Activated CD4-positive, alpha-beta T cell treated with anti-CD3 and anti-CD28 coated beads, Interleukin-2, amount 10 ng/mL, durations not matched to agents 24 days and 14 days (primary cell): ENCODE measurements at places on chromosomes 3 and 15. TPM values are rescaled to one million over a fixed set of nuclear protein-coding genes. Genes with fewer than 3 reads are reported as not detected.

Gene MKRN3
- 1.5 and 2.1 TPM in 2 replicates for total RNA-seq

Gene TM4SF18
- not detected in 2 replicates for total RNA-seq

DNA sequence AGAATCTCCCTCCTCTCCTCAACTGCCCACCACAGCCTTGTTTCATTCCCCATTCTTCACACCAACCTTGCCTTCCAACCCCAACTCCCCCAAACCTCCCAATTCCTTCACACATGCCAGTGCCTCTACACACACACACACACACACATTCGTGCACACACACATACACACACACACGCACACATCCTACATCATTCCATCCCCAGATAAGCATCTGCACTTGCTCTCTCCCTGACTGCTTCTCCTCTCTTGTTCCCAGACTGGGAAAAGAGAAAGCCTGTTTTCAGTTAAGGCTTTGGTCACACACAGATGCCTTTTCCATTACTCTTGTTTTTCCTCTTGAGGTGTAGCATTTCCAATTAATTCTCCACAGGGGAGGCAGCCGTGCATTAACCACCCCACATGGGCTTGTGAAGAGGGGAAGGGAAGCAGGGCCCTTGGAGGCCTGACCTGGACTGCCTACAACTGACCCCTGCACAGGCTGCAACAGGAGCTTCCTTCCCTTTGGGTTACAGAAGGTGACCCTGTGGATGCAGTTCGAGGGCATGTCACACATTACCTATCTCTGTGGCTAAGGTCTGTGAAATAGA lies 32.0 kb upstream of the BOC start:
- no peak for DNase-seq

DNA sequence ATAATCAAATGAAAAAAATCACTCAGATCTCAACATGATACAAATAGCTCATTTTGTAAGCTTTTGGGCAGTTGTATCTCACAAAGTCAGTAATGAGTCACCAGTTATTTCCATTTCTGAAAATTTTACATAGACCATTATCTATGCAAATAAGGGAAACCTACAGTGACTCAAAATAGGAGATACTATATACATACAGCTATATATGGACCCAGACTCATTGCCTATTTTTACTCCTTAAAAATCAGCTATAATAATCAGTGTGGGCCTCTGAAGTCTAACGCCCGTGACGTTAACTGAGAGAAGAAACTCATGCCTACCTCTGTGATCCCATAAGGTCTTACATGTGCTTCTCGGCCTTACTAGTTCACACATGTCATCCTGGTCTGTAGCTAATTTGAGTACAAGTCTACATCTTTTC lies 31.6 kb downstream of the LRIG1 start:
- peak; percentile 61 for DNase-seq

GRCh38 chr3:47266709-47267489 lies 15.7 kb downstream of the KIF9 start:
- no peak for DNase-seq

Gene KCNAB1
- total RNA-seq, result not detected in 2 replicates

GRCh38 chr3:178385280-178385952 lies 150.8 kb upstream of the KCNMB2 start:
- DNase-seq, result peak; percentile 65

DNA sequence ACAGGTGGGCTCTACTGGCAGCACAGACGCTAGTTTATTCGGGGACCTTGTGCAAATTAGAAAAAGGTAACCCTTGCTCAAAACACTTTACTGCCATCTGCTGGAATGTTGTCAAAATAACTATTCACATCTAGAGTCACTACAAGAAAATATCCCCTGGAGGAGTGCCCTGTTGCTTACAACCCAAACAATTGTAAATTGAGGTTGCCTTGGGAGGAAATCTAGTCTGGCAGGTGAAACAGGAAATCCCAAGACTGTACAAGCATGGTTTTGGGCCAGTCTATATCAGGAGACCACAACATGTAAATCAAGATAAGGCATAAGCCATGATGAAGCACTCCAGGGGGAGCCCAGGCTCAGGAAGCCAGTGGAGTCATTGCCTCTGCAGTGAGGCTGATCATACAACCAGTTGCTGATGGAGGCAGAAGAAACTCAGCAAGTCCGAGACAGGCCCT lies 136.8 kb upstream of the ACP3 start:
- peak; percentile 62 for DNase-seq

GRCh38 chr3:8768364-8769087 lies 887 bp downstream of the OXTR start:
- DNase-seq, result no peak

Gene EOMES
- 7.4 and 7.8 TPM in 2 replicates for total RNA-seq

- no peak for DNase-seq
Measured at GRCh38 chr3:58261954-58262666, 24.5 kb downstream of the ABHD6 start.

GRCh38 chr3:134017490-134017889 lies 12.2 kb downstream of the SLCO2A1 start:
- DNase-seq, result no peak

DNA sequence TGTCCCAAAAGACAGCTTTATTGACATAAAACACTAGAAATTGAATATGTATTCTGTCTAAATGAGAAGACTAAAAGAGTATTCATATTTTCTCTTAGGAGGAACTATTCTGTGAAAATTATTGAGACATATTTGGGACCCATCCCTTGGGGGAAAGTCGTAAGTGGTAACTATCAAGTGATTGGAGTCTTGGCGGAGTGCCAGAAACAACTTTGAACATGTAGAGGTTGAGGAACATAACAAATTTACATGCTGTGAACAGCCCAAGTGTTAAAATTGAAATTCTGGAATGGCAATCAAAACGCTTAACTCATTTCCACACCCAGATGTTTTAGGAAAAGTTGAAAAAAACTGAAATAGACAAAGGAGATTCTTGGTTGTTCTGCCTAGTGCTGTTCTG lies 1034.6 kb downstream of the NSUN3 start:
- DNase-seq, result no peak

- DNase-seq, result no peak
Measured at GRCh38 chr3:43852066-43852465, 161.3 kb downstream of the ABHD5 start.

Gene TMC3
- total RNA-seq, result not detected in 2 replicates

- no peak for DNase-seq
Measured at GRCh38 chr3:162769564-162769963, 1273.0 kb downstream of the OTOL1 start.

Gene SLC12A1
- total RNA-seq, result not detected in 2 replicates

- DNase-seq, result no peak
Measured at GRCh38 chr3:2154621-2155020, 56.0 kb downstream of the CNTN4 start.

DNA sequence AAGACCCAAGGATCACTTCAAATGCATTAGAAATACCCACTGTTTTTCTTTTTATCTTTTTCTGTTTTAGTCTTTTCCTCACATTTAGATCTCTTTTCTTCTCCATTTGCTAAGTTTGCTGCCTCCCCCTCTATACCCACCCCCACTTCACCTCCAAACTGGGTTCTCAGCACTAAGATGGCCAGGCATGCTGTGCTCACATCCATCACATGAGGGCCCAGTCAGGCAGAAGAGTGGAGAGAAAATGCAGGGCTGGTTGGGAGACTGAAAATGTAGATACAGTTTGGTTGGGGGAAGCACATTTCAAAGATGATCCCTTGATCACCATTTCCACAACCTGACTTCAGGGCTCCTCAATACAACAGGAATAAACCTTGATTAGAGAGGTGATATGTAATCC lies 8.7 kb downstream of the GAP43 start:
- no peak for DNase-seq

- no peak for DNase-seq
Measured at GRCh38 chr3:31508452-31509146, 24.1 kb upstream of the STT3B start.

DNA sequence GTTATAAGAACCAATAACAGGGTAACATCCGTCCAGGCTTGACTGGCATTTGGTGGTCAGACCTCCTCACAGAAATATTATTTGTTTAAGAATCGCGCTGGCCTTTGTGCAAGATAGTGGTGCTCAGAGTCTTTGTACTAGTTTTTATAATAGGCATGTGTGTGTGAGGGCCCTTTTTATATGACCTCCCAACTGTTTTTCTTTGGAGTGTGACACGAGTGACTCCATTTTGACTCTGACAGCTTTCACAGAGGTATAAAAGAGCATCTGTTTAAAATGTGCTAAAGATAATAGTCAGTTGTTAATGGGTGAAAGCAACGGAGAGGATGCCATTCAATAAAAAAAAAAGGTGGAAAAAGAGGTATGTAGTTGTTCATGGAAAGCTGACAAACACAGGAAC lies 110.4 kb downstream of the IL1RAP start:
- no peak for DNase-seq

GRCh38 chr3:49263159-49263889 lies 13.7 kb downstream of the C3orf62 start:
- DNase-seq, result no peak

Gene ADCY5
- total RNA-seq, result not detected in 2 replicates

GRCh38 chr15:24318981-24319380 lies 356.6 kb upstream of the NPAP1 start:
- DNase-seq, result no peak

Gene TICRR
- total RNA-seq, result 18.8 and 21.0 TPM in 2 replicates

Gene PAK6
- total RNA-seq, result 0.33 and 0.54 TPM in 2 replicates

Gene RLBP1
- total RNA-seq, result not detected in 2 replicates

DNA sequence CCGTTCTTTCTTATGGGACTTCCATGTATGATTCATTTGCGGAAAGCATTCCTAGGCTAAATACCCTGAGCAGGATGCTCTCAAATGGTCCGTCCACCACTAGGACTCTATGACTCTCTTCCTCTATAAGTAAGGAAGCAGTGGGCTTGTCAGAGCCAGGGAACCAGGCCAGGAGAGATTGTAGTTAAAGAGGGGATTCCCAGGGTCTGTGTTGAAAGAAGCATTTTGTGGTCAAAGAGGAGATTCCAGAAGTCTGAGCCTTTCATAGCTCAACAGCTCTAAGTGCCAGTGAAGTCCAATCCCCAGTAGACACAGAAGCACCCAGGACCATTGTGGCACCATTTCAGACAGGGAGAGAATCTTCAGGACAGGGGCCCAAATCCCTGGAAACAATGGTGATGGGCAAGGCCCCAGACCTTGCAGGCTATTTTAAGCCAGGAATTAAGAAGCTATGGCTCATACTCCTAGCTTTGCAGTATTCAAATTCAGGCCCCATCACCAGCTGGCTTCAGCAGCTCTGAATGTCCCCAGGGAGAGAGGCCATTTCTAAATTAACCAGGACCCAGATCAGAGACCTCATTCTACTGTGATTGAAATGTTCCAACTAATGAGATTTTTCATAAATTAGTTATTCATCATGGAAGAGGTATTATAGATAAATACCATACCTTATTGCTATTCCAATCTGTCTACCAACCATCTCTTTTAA lies 81.7 kb downstream of the CD47 start:
- no peak for DNase-seq

Gene MUSTN1
- total RNA-seq, result 0.43 and 0.54 TPM in 2 replicates

DNA sequence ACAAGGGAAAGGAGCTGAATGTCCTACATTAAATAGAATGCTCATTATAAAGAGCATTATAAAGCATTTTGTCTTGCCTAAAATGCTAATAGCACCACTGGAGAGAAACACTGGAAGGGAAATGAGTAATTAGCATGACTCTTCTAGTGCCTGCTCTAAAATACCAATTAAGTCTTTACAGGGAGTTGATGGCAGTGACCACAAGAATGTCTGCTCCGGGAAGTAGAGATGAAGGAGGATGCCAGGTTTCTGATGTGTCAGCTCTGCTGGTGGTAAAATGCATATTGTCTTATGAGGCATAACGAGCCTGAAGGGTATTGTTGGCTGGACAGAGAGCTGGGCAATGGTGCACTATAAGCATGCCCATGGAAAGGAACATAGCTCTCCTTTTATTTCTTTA lies 49.5 kb downstream of the MYLK start:
- DNase-seq, result no peak

DNA sequence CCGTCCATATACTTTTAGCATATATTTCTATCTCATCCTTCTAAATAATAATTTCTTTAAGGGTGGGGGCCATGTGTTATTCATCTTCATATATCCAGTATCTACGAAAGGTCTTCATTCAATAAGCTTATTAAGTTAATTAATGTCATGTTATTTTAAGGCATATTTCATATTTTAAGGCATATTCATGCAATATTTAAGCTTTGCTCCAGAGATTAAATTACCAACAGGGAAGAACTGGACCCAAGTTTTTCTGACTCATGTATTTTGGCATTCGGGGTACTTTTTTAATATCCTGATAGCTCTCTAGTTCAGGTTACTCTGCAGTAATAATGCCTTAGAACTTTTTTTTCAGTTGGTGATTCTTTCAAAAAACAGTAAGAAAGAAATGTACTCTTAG lies 27.4 kb downstream of the PHC3 start:
- DNase-seq, result no peak

DNA sequence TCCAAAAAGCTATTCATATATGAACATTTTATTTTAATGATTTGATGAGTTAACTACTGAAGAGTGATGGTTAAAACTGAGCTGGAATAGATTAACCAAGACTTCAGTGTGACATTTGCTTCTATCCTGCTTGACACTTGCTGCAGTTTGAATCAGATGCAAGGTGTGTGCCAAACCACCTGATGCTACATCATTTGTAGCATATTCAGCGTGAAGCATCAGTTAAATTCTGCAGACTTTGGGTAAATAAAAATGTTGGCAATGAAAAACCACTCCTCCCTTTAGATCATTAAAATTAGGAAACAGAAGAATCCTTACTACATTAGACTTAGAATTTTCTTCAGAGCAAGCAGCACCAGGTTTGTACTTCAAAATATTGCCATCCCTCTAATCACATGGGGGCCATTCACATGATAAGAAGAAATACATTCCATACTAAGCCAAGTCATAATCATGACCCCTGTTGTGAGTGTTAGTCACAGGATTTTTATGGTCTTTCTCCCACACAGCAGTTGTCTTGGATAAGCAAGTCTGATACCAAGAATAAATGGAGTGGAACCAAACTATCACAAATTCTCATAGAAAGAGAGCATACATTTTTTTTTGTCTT lies 160.7 kb upstream of the TNIK start:
- no peak for DNase-seq

DNA sequence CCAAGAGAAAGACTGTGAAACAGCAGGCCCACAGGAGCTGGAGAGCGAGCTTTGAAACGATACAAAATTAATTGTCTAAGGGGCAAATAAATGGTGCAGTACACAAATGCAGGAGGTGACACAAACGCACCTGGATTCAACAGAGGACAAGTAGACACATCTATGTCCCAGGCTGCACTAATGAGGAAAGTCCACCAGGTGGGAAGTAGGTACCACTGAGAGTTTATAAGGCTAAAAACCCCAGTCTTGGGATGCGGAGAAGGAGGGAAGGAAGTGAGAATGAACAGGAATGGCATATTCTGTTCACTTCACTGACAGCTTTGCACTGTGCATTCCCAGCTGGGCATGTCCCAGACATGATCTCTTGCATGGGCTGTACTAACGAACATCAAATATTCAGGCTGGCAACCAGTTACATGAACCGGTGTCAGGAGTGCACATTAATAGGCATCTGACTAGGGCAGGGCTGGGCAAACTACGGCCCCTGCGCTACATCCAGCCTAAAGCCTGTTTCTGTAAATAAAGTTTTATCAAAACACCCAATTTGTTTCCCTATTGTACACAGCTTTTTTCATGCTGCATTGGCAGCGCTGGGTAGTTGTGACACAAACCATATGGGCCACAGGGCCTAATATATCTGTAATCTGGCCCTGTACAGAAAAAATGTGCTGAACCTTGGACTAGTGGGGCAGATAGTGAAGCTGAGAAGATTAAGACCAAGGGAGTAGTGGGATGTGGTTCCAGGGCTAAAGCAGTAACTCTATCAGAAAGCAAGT lies 107.0 kb downstream of the IGF2BP2 start:
- no peak for DNase-seq

Gene ROBO2
- not detected in 2 replicates for total RNA-seq
